ENCODE measurements at places on chromosomes 3 and 15. TPM values are rescaled to one million over a fixed set of nuclear protein-coding genes. Genes with fewer than 3 reads are reported as not detected.
A peak's percentile ranks its signal among the peaks of the same experiment; 100 is the strongest.

DNA sequence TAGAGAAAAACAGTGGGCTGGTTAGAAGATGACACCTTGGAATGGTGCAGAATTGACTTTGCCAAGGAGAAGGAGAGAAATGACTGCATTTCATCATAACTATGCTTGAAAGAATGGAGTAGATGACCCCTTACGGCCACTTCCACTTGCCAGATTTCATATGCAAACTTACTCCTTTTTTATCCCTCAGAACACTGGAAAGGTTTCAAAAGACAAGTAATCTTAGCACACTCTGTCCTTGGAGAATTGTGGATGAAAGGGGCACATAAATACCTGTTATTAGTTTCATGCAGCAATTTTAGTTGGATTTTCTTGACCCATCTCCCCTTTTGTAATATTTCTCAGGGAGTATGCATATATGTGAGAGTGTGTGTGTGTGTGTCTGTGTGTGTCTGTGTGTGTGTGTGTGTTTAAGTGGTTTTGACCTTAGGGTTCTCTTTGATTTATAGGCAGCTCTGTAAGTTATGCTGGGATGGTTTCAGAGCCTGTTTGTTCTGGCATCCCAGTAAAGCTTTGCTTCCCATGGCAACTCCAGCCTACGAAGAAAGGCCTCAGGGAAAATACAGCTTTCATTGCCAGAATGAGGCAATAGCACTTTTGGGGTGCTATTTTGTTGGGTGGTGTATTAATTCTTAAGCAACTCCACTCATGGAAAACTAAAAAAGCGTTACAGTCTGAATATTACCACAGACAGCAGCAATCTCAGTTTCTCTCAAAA, 122.2 kb upstream of the TP63 start:
- no peak for DNase-seq

PRKCD gene
- 13.2 TPM for total RNA-seq

DNA sequence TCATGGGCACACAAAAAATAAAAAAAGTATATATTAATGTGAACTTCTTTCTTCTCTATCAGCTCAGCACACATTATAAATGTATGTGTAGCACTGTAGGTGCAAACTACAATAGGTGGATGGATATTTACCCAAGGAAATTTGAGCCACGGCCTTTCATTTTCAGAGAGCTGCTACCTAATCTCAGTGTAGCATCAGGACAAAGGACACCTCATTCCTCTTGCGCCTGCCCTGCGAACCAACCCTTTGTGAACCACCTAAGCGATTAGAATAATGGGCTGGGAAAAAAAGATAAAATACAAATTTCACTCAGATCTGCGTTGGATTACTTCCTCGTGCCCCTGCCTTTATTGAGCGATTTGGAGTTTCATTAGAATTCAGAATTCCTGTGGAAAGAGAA, 263.2 kb downstream of the NR2F2 start:
- no peak for DNase-seq

DLG1 gene
- 44.6 TPM for total RNA-seq

GRCh38 chr3:150469931-150470740, 62.0 kb downstream of the TSC22D2 start:
- no peak for DNase-seq

DNA sequence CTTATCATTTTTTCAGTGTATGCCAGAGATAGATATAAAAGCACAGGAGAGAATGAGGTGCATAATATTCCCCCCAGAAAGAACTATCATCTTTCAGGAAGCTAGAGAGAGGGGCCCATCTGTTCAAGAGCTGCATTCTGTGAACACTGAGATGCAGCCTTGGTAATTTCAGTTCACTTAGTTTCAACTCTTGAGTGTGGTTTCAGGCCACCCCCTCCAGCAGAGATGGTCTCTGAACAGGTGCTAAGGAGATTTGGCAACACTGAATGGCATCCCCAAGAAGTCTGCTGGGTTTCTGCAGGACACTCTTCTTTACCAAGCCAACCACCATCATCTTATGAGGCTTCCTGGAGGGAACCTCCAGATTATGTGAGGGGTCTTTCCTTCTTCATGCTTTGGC, 30.4 kb upstream of the LIMD1 start:
- no peak for DNase-seq

DNA sequence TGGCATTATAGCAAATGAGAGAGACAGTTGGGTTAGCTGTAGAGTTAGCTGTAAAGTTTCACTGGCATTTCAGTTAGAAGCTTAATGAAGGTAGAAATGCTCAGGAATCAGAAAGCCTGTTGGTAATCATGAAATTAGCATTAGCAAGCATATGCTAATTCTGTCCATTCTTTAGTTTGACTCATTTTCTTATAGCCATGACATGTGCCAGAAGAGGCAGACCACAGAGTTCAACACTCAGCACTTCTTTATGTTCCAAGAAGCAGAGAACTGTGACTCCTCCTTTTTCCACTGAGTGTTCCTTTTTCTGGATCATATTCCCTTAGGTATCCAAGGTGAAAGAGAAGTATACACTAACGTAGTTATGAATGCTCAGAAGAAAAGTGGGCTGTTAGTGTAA, 276.2 kb upstream of the SGO1 start:
- DNase-seq = no peak

DNA sequence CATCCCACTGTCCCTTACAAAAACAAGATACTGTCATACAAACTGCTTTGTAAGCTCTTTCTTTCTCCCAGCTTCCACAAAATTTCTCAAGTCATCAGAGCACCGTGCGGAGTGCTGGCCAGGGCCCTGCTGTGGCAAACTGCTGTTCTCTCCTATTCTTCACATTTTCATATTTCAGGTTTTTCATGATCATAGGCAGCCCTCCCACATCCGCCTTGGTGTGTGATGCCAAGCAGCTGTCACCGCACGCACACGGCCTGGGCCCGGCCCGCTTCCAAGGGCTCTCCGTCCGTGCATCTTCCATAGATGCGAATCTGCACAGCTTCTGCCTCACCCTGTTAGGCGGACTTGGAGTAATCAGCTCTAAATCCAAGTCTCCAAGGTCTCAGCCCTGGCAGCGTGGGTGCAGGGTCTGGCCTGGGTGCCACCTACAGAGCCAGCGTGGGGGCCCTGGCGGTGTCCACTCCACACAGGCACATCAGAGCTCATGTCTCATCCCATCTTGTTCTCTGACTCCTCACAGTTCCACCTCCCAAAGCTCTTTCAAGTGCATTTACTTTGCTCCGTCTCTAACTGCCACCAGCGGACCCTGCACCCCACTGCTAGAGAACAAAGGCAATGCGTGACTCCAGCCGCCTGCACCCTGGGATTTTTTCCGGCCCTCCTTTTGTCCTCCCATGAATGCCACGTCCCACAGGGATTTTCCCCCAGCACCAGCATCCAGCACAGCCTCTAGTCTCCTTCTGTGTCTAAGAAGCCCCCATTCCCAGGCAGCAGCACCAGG, 27.2 kb downstream of the CYFIP1 start:
- DNase-seq = peak; percentile 46

USP13 gene
- total RNA-seq = 156 TPM

DNA sequence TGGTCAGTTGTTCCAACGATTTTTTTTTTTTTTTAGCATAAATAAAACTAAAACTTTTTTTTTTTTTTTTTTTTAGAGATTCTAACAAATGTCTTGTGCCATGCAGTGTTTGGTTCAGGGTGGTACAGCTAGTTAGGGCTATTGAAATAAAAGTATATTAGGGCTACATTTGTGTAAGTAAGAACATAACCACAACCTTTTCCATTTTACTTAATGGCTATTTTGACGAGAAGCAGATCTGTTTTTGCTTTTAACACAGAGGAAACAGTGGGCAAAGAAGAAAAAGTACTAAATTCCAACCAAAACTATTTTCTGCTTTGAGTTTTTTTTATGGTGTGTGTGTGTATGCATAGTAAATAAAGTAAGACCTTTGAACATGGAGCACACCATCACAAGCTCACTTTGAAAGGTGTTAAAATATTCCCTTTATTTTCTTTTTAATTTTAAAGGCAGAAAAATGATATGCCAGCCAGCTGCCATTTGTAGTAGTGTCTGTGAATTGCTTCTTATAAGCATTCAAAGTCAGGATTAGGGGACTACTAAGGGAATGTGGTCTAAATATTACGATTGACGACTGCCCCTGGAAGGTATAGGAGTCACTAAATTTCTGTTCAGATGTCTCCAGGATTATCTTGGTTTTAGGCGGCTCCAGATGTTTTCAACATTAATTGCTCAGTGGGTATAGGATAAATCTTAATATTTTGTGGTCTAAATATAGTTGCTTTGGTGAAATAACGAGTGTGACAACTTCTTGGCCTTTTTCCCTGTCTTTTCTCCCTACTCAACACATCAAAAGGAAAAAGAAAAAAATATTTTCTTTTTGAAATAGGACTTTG, 3.1 kb downstream of the RARB start:
- no peak for DNase-seq

- DNase-seq = no peak
Observed at GRCh38 chr3:124276133-124276532, 284.2 kb upstream of the ROPN1 start.

TWF2 gene
- total RNA-seq = 103 TPM

KBTBD13 gene
- total RNA-seq = 10.6 TPM

DNA sequence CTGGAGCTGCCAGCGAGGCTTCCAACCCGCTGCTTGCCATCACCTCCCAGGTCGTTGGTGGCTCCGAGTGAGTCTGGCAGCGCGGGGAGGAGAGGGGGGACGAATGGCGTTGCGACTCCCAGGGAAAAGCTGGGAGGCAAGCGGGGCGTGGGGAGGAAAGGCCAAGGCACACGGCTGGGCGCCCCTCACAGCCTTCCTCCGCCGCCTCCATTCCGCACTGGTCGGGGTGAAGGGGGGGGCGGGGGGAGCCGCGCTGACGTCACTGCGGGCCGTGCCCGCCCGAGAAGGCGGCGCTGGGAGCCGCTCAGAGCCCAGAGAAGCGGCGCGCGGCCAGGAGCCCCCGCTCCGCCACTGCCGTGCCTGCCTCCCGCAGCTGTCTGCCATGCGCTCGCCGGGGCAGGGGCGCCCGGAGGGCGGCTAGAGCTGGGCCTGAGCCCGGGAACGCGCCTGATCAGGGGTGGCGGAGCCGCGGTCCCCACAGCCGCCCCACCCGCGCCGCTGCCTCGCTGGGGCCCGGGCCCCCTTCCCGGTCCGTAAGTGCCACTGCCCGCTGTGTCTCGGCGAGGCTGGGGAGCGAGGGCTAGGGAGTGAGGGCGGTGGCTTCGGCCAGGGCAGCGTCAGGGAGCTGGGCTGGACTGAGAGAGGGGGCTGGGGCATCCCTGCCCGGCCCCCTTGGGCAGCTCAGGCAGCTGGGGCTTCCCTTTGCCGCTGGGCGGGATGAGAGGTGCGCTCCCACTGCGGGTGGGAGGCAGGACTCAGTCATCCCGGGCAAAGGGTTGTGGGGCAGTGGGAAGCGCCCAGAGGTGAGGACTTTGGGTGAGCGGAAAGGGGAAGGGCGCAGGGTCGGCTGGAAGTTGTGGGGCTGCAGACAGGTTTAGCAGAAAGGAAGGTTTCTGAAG, 27.8 kb upstream of the POLG start:
- no peak for DNase-seq

DNA sequence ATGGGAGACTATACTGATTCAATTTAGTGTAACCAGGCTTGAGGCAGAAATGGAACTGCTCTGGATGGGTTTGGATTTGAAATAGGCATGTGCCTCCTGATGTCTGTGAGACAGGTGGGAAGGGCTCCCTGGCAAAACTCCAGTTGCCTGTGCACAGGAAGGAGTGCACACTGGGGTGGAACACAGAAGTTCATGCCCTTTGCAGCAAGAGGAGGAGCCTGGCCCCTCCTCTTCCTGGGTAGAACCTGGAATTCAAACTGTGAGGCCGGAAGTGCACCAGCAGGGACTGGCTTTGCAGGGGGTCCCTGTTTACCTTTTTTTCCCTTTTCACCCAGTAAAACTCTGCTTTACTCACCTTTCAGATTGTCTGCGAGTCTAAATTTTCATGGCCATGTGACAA, 99.9 kb downstream of the GMPS start:
- DNase-seq = no peak

SYNPR gene
- total RNA-seq = not detected

MUC13 gene
- not detected for total RNA-seq

MYRIP gene
- 0.84 TPM for total RNA-seq
